Inflammatory macrophage treated with lipopolysaccharide for 4 hours (primary cell): ENCODE measurements at places on chromosomes 5 and 9.
A peak's percentile ranks its signal among the peaks of the same experiment; 100 is the strongest.

GRCh38 chr9:83238871-83239640 is 176.1 kb upstream of the RASEF start:
- DNase-seq, result peak; percentile 83

GRCh38 chr9:127676638-127677037 is 30.1 kb upstream of the CFAP157 start:
- no peak for DNase-seq

- DNase-seq, result no peak
Measured at GRCh38 chr5:15495026-15495425, 5.0 kb upstream of the FBXL7 start.

- DNase-seq, result no peak
Measured at GRCh38 chr5:149702934-149703646, 27.0 kb upstream of the PPARGC1B start.

DNA sequence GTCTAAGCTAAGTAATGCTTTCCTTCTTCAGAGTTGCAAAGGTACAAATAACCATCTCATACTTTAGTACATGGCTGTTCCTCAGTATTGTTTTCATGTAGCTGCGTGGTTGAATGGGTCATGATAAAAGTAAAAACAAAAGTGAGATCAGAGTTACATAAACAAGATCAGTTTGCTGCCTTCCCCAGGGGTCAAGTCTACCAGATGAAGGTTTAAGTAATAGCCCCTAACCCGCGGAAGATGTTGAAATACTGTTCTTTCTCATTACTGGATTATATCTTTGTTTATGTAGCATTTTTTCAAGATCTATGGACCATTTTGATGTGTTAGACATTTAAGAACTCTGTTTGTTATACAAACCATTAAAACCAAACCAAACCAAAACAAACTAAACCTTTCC is 34.1 kb upstream of the ARRDC3 start:
- DNase-seq, result peak; percentile 42

DNA sequence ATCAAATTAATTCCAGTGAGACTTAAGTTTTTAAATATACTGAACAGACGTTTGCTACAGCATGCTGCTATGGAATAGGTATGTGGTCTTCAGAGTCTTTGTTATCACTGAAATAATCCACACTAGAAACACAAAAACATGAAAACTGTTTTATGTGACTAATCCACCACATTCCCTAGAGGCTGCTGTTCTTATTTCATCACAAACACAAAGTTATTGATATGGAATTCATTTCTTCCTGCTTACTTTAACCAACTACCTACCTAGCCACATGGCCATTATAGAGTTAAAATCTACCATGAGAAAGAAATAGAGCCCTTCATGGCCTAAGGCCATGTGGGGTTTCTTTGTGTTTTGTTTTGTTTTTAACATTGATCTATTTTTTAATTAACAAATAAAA is 232.3 kb upstream of the PTGER4 start:
- no peak for DNase-seq

- peak; percentile 49 for DNase-seq
Measured at GRCh38 chr5:54480296-54480695, 24.8 kb downstream of the HSPB3 start.

- DNase-seq, result no peak
Measured at GRCh38 chr5:145718956-145719355, 116.2 kb downstream of the PRELID2 start.

GRCh38 chr5:149489605-149490037 is 61.6 kb downstream of the CSNK1A1 start:
- DNase-seq, result no peak

DNA sequence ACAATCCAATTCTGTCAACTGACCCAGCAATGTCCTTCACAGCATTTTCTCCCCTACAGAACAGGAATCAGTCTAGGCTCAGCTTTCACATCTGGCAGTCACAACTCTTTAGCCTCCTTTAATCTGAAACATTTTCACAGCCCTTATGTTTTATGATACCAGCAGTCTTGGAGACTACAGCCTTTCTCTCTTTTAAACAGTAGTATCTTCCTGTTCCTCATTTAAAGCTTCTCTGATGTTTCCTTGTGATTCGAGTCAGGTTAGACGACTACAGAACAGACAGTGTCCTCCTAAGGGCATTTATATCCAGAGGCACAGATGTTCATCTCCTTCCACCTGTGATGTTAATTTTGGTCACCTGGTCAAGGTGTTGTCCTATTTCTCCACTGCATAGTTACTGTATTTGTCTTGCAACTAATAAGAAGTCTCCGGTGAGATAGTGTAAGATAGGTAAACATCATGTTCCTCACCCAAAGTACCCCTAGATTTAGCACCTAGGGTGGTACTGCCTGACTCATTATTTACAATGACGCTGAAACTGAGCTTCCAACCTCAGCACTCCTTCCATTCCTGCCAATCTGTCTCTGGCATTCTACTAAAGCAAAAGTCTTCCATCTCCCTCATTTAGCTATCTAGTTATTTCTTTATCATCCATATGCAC is 20.7 kb downstream of the TTC39B start:
- no peak for DNase-seq

GRCh38 chr9:83234541-83234940 is 171.6 kb upstream of the RASEF start:
- DNase-seq, result no peak

GRCh38 chr5:6634306-6634705 is 1.1 kb downstream of the SRD5A1 start:
- DNase-seq, result peak; percentile 62

GRCh38 chr5:124748687-124749594 is 2.5 kb upstream of the ZNF608 start:
- DNase-seq, result peak; percentile 44
